Left lung (tissue), 14 donors: ENCODE measurements at places on chromosomes 11 and 22. TPM values are rescaled to one million over a fixed set of nuclear protein-coding genes. Genes with fewer than 3 reads are reported as not detected.

GRCh38 chr22:23833911-23834317 lies 4.9 kb downstream of the DERL3 start:
- no peak for DNase-seq

Gene APOL6
- polyA plus RNA-seq: 10.0 TPM

Gene NLRP14
- 0.15 TPM for polyA plus RNA-seq

DNA sequence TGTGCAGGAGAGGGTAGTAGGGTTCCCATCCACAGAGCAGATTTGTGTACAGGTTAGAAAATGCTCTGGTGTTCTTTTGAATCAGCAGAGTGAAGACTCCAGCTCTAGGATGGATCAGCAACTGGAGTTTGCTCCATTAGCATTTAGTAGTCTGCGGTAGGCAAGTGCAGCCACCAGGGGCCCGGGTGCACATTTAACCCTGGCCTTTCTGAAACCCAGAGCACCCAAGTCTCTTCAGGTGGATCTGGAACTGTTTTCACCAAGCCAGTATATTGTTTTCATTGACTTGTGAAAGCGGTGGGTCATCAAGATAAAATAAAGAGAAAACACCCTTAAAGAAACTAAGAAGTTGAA lies 100.8 kb upstream of the CLPB start:
- DNase-seq: no peak

DNA sequence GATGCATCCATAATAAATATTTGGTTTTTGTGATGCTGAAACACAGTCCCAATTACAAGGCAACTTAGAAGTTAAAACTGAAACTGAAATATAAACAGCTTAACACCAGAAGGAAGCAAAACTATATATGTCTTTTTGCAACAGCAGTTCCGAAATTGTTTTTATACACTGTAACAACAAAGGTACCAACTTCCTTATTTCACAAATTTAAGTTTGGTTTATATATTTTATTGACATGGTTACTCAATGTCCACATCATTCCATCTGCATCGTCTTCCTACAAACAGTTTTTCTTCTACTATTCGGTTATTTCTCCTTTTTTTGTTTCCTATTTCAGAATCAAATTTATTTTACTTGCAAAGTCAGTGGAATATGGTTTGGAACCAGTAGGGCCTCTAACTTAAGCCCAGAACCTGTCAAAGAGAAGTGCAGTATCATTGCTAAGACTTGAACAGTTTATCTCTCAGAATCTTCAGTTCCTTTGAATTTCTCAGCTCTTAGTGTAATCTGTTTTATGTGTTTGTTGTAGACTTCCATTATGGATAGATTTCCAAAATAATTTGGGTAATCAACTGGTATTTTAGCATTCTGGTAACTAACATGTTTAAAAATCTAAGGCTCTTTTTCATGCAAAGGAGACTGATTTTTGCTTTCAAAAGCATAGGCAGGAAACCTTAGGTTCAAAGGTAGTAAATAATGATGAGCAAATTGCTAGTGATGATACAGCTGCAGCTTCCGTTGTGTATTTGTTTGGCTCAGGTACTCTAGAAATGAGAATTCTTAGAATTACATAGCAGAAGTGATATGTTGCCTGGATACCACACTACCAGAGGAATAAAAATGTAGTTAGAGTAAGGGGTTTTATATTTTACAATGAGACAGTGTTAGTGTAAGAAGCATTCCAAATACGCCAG lies 8.2 kb upstream of the HSPA8 start:
- no peak for DNase-seq

DNA sequence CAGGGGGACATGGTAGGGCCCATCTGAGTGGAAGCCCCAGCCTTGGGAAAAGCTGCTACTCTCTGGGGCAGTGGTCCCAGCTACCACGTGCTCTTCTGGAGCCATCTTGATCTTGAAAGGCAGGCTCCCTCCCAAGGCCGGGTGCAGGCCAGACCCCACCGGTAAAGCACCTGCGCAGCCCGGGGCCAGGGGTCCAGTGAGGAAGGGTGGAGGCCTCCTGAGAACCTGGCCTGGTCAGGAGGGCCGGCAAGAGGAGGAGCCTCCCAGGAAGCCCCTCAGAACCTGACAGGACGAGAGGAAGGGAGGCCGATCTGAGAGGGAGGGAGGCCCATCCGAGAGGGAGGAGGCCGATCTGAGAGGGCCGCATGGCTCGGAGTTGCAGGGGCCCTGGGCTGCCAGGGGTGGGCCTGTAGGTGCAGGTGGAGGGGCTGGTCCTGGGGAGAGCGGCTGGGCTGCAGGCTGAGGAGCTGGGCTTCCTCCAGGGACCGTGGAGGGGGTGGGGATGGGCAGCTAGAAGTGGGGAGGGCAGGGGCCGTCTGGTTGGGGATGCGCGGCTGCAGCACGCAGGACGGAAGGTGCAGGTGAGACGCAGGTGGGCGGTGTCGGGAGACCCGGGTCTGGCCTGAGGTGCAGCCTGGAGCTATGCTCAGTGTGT lies 529 bp downstream of the GRAMD4 start:
- DNase-seq: no peak

Gene TCIRG1
- 41.8 TPM for polyA plus RNA-seq

DNA sequence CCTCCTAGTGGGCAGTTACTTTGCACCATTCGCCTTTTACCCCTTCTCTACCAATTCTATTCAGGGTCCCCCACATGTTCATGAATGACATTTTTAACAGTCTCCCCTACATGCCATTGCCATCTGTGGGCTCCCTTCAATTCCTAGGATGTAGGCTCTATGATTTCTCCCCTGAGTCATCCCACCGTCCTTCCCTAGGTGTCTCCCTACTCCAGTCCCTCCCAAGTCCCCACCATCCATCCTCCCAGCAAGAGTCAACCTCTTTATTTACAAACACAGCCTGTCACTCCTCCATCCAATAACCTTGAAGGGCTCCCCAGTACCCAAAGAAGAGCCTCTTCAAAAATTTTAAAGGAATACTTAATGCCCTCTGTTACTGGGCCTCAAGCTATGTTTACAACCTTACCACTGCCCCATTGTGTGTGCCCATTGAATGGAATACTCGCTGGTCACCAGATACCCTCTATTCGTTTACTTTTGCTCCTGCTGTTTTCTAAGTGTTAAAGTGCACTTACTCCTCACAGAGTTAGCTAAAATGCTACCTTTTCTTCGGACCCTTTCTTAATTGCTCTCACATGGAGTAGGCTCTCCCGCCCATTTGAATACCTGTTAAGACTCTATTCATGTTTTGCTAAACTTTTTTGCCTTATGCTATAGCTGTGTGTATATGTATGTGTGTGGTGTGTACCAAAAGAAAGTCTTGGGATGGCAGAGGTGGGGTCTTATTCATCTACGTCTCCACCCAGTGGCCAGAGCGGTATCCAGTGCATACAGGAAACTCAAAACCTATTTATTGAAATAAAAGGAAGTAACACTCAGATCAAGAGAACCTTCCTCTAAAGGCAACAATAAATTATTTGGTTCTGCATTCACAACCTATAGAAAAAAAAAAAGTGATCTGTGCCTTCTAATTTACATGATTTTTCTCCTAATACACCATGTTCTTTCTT lies 235.8 kb upstream of the CCDC90B start:
- no peak for DNase-seq

Gene LZTR1
- 55.7 TPM for polyA plus RNA-seq

Gene FGF19
- not detected for polyA plus RNA-seq

DNA sequence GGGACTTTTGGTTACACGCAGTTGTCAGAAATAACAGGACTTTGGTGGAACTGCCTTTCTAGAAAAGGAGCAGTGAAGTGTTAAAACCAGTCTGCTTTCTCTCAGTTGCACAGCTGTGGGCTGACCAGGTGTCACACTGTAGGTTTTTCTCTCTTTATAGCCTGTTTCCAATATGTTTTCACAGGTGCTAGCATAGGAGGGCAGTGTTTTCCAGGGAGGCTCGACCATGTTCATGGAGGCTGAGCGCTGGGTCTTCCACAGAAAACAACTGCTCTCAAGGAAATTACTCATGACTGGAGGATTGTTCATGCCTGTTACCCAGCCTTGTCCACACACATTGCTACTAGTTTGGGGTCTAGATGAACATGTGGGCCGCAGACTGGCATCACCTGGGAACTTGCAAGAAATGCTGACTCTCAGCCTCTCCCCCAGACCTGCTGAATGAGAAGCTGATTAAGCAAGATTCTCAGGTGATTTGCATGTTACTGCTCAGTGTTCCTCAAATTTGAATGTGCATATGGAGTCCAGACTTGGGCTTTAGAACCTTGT lies 157.7 kb downstream of the MAML2 start:
- DNase-seq: no peak

GRCh38 chr11:61146416-61146815 lies 14.8 kb downstream of the VPS37C start:
- DNase-seq: no peak

- no peak for DNase-seq
Measured at GRCh38 chr11:119737366-119738058, 8.5 kb upstream of the NECTIN1 start.

DNA sequence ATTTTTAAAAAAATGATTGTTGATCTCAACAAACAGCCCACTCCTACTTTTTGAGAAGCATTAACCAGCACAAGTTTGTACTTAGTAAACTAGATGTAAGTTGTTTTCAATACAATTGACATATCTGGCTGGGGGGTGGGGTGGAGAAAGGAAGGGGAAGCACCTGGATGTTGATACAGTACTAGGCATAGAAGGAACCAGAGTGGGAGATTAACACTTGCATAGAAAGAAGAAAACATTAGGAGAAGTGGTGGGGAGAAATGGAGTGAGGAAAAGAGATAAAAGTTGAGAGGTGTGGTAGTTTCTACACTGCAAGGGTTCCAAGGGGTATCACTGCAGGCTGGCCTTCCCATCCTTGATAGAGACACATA lies 10.6 kb upstream of the GAB2 start:
- DNase-seq: no peak

Gene PGR
- 5.3 TPM for polyA plus RNA-seq

DNA sequence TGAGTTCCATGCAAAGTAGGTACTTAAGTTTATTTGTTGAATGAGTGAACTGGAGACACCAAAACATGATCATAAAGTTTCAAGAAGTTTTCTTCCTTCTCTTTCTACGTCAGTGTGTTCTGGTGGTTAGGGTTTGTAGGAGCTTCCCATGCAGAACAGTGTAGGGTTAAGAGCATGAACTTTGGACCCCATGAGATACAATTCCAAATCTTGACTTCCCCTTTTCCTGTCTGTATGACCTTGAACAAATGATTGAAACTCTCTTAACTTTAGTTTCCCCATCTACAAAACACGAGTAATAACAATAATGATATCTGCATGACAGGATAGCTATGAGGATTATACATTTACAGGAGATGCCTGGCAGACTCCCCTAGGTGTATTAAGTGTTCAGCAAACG lies 41.0 kb upstream of the TENM4 start:
- no peak for DNase-seq

DNA sequence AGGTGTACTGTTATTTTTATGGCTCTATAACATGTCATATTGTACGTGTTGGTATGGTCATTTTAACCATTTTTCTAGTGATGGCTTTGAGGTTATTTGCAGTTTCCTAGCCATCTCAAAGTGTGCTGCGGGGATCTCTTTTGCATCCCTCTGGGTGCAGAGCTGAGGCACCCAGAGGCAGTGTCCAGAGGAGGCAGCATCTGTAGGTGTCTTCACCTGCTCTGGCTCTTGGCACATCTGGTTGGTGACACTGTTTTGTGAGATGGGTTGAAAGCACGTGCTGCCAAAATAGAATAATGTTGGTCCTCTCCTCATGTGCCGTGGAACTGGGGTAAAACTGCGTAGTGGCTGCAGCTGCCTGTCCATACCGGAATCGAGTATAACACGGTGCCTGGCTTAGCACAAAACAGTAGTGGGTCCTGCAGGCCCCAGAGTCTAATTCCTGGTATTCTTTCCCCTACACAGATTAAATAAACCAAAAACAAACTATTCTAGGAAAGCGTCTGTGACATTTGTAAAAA lies 12.9 kb downstream of the NEAT1 start:
- no peak for DNase-seq

DNA sequence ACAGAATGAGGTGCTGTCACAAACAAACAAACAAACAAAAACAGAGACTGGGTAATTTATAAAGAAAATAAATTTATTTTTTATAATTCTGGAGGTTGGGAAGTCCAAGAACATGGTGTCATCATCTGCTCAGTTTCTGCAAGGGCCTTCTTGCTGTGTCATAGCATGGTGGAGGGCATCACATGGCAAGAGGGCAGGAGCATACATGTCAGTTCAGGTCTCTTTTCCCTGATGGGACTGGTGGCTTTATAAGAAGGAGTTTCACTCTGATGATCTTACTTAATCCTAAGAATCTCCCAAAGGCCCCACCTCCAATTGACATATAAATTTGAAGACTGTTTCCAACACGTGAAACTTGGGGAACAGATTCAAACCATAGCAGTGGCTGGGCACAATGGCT lies 135.7 kb downstream of the NECTIN1 start:
- DNase-seq: no peak

DNA sequence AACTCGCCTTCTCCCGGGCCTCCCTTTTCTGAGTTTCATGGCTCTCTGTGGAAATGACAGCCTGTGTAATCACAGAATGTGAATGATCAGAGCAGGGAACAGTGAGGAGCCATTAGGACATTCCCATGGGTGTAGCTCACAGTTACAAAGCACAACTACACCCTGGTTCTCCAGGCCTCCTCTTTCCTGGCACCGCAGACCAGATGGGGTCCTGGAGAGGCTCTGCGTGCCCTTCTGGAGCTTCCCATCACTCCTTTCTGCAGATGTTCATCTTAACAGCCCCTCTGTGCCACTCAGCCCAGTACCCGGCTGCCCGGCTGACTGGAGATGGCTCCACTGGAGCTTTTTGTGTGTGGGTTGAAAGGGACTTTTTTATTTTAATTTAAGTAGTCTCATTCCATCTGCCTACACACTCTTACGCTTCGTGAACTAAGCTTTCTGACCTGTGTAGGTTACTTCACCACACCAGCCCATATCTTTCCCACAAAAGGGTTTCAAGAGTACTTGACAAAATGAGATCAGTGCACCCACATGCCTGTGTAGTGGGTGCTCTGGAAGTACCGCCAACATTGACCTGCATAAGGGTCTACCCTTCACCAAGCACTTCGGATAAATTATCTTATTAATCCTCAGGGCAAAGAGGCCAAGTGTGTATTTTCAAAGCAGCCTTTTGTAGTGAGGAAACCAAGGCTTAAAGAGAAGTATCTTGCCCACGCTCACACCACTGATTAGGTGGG lies 29.8 kb downstream of the SREBF2 start:
- no peak for DNase-seq

Gene PIWIL4
- 6.7 TPM for polyA plus RNA-seq

- no peak for DNase-seq
Measured at GRCh38 chr11:129969920-129970319, 32.7 kb downstream of the PRDM10 start.
